Activated effector memory CD4-positive, alpha-beta T cell treated with Interleukin-2 at 50 U/mL for 16 hours (primary cell): ENCODE measurements at places on chromosomes 1 and 21.

DNA sequence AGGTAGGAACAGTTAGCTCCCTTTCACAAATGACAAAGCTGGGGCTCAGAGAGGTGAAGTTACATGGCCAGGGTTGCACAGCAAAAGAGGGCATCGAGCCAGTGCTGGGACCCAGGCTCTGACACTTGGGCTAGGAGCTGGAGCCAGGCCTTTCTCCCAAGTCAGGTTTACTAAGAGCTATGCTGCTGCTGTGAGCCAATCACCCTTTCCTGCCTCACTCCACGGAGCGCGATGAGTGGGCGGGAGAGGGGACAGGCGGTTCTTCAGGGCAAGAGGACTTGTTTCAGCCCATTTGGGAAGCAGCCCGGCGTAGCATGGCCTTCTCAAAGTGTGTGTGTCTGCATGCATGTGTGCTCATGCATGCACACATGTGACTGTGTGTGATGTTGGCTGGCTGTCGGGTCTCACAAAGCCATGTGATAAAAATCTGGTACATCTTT, 10.6 kb downstream of the ID3 start:
- no peak for DNase-seq

DNA sequence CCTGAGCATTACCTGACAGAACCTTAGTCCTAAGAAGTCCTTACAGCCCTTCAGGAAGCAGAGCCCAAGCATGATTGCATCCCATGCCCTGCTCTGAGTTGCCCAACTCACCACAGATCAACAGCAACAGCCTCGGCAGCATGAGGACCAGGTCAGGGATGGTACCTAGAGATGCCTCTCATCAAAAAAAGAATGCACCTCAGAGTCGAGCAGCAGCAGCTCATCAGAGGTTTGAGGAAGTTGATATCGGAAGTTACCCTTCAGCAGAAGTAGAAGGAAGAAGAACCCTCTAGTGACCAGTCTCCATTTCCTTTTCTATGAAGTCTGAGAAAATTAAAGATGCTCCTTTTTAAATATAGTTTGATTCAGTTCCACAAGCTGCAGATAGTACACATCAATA, at the start of gene FCRL1:
Gene FCRL1, minus strand, starts transcription at position 225 of the 400 bp plus-strand sequence. Its CDS starts 83 bp downstream, at position 142.
- no peak for DNase-seq

GRCh38 chr1:62263006-62263813, 56.0 kb downstream of the KANK4 start:
- DNase-seq, result no peak

GRCh38 chr1:248631354-248632008, 3.4 kb downstream of the OR2T11 start:
- no peak for DNase-seq

DNA sequence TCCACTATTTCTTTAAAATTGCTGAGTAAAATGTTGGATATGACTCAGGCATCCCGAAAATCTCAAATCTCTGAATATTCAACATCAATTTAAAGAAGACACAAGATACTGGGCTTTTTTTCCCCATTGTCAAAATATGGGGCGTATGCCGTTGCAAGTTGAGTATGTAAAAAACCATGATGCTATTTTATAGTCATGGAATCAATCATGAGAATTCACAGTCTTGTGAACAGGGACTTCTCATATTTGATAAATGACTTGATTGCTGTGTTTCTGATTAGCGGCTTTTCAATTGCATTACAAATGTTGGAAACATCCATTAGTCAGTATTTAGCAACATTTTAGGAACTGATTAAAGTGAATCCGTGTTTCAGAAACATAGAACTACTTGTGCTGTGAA, 45.3 kb downstream of the SETD4 start:
- DNase-seq, result no peak

DNA sequence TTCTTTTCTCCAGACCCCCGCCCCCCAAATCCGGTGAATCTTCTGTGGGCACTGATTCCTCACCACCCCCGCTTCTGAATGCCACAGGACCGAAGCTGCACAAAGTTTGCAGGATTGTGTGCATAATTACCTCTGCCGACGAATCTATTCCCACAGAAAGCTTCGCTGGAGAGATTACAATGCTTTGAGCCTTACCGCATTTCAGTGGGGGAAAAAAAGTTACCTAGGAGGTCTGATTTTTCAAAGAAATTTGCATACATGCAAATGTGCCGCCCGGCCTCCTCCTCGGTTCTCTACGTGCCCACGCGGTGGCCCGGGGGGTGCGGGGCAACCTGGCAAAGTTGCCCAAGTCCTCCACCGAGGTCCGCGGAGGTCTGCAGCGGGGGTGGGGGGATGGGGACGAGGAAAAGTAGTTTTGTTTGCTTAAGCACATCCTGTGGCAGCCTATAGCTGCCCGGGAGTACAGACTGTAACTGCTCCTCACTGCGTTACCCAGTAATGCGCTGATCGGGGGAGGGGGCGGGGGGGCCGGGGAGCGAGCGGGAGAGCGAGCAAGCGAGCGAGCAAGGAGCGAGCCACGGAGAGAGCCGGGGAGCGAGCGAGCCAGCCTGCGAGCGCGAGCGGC, 563 bp upstream of the NFIA start:
- DNase-seq, result peak; percentile 29

DNA sequence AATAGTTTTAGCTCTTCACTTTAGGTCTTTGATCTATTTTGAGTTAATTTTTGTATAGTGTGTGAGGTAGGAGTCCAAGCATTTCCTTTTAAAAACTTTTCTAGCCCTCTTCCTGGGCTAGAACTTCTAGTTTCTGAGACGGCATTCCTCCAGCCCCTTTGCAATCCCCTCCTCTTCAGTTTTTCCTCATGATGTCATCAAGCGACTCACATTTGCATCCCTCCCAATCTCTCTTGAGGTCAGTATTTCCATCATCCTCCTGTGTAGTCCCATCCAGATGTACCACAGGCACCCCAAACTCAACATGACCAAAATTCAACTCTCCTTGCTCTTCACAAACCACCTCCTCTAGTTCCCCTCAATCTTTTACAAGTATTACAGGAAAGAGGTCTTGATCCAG, 10.7 kb downstream of the HMGN2 start:
- DNase-seq, result no peak

DNA sequence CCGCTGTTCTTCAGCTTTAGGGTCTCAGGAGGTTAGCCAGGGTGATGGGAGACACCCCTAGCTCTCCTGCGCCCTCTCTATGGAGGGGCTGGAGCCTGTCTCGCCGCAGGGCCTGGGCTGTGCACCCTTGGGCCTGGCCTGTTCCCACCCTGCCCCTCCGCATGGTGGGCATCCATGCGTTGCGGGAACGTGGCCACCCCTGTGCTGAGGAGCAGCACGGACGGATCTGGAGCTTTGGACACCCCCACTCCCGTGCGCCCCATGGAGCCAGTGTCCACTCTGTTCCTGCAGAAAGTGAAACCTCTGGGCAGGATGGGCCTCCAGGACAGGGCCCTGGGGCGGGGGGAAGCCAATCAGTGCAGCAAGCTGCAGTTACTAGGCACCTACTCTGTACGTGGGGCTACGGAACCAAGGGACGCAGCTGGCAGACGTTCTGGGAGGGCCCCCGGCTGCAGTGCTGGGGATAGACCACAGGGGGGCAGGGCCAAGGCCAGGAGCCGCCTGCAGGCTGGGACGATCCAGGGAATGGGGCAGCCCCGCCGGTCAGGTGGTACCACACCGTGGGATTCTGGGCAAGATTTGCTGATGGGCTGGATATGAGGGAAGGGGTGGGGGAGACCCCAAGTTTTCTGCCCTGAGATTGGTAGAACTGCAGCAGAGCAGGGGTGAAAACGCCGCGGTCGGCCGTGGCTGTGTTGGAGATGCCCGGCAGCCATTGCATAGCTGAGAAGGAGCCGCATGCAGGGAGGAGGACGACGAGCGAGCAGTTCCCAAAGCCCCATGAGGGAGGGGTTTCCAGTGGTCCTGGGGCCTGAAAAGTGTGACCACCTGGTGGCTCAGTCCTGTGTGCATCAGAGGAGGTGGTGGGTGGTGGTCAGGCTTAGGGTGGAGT, 43.3 kb downstream of the TP73 start:
- no peak for DNase-seq

DNA sequence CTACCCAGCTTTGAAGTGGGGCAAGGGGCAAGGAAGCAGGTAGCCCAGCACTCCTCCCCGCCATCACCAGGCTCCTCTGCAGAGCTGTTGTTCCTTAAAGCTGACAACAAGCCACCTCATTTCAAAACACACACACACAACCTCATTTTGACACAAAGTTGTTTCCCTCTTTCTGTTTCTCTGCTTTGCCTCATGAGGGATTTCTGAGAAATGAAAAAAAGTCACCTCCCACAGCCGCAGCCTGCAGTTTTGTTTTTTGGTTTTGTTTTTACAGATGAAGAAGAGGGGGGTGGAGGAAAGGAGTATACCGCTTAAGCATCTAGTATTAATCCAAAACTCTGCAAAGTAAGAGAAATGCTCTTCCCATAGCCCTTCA, 12.1 kb downstream of the MCL1 start:
- DNase-seq, result peak; percentile 51

DNA sequence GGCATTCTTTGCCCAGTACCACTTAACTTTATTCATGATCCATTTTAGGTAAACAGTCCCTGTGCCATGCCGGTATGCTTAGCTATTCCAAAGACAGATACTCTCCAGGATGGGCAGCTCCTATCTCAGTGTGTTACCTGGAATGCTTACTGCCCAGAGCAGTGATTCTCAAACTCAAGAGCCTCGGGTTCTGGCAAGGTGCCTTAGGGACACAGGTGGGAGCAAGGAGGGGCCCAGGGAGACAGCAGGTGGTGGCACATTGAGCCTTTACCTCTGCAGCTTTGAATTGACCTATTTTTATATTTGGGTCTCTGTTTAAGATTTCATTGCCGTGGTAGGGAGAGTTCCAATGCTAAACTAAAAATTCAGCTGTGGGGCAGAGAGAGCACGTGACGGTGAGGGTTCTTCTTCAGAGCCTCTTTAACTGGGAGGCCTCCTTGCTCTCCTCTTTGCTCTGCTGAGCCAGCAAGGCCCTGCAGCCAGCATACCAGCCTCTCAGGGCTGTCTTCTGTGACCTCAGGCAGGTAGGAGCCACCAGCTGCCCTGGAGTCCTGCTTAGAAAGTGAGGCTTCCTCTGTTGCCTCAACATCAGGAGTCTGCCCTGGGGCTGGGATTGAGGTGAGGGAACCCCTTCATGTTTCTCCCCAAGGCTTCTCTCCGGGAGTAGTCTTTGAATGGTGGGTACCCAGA, 20.2 kb downstream of the PHGDH start:
- DNase-seq, result no peak

DNA sequence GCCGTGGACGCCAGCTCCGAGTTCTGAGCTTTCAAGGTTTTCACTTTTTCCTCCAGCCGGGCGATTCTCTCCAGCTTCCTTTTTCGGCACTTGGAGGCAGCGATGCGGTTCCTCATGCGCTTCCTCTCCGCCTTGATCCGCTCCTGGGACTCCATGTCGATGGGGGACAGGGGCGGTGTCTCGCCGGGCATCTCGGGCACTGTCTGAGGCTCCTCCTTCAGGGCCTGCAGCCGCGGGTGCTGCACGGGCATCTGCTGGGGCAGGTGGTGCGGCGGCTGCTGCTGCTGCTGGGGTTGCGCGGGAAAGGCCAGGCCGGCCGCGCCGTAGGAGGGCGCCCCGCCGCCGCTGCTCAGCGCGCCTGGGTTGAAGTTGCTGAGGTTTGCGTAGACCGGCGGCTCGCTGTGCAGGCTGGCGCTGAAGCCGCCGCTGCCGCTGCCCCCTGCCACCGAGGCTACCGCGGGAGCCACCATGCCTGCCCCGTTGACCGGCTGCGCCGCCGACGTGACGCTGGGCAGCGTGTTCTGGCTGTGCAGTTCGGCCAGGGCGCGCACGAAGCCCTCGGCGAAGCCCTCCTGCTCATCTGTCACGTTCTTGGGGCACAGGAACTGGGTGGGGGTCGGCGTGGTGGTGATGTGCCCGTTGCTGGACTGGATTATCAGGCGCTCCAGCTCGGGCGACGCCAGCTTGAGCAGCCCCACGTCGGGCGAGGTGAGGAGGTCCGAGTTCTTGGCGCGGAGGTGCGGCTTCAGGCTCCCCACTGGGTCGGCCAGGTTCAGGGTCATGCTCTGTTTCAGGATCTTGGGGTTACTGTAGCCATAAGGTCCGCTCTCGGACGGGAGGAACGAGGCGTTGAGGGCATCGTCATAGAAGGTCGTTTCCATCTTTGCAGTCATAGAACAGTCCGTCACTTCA, 1.4 kb downstream of the JUN start:
- DNase-seq, result peak; percentile 55

DNA sequence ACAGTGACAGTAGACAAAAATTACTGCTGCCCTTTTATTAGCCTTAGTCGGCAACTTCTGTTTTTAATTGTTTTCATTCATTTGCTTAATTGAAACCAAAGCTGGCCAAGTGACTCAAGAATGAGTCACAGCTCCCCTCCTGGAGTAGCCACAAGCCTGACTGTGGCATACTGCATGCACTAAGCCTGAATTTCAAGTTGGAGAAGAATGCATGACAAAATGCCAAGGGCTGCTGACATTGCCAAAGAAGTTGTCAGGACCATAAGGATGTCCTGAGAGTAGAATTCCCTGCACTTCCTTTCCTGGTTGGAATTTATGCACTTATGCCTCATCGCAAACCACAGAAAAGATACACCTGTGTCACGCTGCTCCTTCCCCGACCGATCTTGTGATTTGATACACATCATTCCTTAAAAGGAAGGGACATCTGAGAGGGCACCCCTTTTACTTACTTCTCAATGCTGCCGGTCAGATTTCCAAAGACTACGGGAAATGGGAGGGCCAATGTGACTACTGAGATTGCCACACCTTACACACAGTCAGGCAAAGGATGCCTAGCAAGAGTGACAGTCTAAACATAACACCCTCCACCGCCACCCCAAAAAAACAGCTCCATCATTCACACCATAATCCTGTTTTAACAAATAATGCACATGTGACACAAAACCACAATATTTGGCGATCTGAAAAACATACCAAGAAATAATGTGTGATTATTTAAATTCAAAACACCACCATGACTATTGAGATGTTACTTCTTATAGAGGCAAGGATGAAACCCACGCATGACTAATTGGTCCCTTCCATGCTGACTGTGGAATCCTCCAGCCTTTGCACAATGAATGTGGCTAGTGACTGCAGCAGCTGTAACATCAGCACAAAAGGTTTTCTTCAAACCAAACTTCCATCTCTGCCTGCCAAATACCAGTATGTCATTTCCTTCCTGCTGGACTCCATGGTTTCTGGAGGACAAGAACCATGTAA, 28.2 kb downstream of the VAV3 start:
- DNase-seq, result no peak

GRCh38 chr1:173496757-173497320, 19.7 kb downstream of the PRDX6 start:
- DNase-seq, result no peak

GRCh38 chr1:11566042-11566850, 87.3 kb downstream of the DISP3 start:
- no peak for DNase-seq

- DNase-seq, result no peak
Measured at GRCh38 chr21:37917612-37918011, 1.4 kb upstream of the KCNJ6 start.

DNA sequence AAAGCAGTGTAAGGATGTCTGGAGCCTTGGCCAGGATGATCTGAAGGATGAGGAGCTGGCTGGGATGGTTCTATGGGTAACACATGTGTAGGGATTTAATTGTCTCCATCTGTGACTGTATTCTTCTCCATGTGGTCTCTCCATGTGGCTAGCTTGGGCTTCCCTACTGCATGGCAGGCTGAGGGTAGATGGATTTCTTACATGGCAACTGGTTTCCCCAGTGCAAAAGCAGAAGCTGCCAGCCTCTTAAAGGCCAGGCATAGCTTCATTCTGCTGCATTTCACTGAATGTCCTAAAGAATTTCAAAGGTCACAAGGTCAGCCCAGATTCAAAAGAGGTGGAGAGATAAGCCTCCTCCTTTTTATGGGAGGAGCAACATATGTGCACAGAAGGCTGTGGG, 61.7 kb downstream of the XCL2 start:
- DNase-seq, result no peak
